Esophagus squamous epithelium (tissue), 5 donors: ENCODE measurements at places on chromosomes 4 and X. TPM values are rescaled to one million over a fixed set of nuclear protein-coding genes. Genes with fewer than 3 reads are reported as not detected.

The USP26 gene
- total RNA-seq = not detected

DNA sequence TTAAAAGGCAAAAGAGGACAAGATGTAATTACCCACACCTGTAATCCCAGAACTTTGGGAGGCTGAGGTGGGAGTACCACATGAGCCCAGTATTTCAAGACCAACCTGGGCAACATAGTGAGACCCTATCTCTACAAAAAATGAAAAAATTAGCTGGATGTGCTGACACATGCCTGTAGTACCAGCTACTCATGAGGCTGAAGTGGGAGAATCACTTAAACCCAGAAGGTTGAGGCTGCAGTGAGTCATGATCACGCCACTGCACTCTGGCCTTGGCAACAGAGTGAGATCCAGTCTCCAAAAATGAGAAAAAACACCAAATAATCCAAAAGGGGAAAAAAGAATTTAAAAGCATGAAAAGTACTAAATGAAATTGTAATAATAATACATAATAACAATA, 30.8 kb downstream of the NR0B1 start:
- H3K27me3 ChIP-seq = no peaks in the 10 kb centered on the region
- no peaks in the 10 kb centered on the region for H3K36me3 ChIP-seq
- no peak overlapping the region for H3K4me3 ChIP-seq
- no peak for DNase-seq
- H3K4me1 ChIP-seq = no peaks in the 10 kb centered on the region

The NFKB1 gene
- 47.5 TPM for total RNA-seq

The NLRP2B gene
- not detected for total RNA-seq

GRCh38 chr4:158624889-158625478, 46.7 kb downstream of the C4orf46 start:
- DNase-seq = no peak
- H3K27me3 ChIP-seq = no peaks in the 10 kb centered on the region
- H3K36me3 ChIP-seq = no peaks in the 10 kb centered on the region
- H3K4me1 ChIP-seq = no peaks in the 10 kb centered on the region
- no peak overlapping the region for H3K27ac ChIP-seq
- H3K4me3 ChIP-seq = no peak overlapping the region

- H3K36me3 ChIP-seq = no peaks in the 10 kb centered on the region
- DNase-seq = no peak
- H3K27me3 ChIP-seq = no peaks in the 10 kb centered on the region
- peaks cover 29% of the 10 kb centered on the region for H3K4me1 ChIP-seq
Observed at GRCh38 chrX:119757979-119758730, at the start of gene SOWAHD. TSS of gene SOWAHD (plus strand) at chrX:119758588. CDS start at chrX:119758668, 80 bp downstream.

- H3K4me3 ChIP-seq = no peak overlapping the region
- H3K36me3 ChIP-seq = no peaks in the 10 kb centered on the region
- peaks cover 17% of the 10 kb centered on the region for H3K27me3 ChIP-seq
- no peak for DNase-seq
- H3K27ac ChIP-seq = no peak overlapping the region
- no peaks in the 10 kb centered on the region for H3K4me1 ChIP-seq
Observed at GRCh38 chr4:7226439-7226838, 34.1 kb downstream of the SORCS2 start.

The NXF3 gene
- not detected for total RNA-seq
